ENCODE measurements at places on chromosomes 7 and 10.

GRCh38 chr10:93333278-93333978 lies 148.7 kb downstream of the MYOF start:
- DNase-seq = no peak

- no peak for DNase-seq
These were observed 33.0 kb upstream of the CHST15 start for GRCh38 chr10:124126145-124126982.

DNA sequence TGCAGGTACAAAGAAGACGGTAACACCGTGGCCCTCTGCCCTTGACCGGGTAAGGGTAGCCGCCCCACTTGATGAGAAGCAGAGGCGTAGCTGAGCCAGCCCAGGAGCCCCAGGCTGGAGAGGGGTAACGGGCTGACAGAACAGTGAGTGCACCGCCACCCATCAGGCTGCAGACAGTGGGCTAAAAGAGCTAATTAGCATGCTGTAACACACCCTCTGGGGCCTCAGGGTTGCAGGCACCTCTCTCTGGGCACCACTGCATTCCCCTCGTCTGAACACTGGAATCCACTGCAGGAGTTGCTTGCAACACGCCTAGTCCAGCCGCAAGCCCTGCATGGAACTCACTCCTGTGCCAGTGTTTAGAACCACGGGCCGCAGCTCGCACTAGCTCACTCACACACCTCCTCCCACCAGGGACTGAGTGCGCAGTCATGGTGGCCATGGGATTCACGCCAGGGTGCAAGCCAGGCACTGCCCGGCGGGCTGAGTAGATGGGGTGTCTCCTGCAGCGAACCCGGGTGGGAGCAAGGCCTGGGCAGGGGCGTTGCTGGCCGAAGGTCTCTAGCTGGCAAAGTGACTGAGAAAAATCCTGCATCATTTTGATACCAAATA lies 36.1 kb downstream of the AGMO start:
- no peak for DNase-seq

GRCh38 chr10:129601737-129602136 lies 134.7 kb downstream of the MGMT start:
- DNase-seq = no peak

DNA sequence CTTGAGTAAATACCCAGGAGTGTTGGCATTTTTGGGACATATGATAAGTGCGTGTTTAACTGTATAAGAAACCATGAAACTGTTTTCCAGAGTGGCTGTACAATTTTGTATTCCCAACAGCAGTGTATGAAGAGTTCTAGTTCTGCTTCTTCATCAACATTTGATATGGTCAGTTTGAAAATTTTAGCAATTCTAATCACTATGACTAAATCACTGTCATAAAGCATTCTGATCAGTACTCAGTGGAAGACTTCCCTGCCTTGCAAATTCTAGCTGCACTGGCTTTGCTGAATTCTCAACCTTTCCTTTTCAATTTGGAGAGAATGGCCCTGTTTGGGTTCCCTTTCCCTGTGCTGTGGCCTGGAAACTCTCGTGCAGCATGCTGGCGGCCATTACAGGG lies 18.6 kb upstream of the FAM221A start:
- no peak for DNase-seq

- no peak for DNase-seq
These were observed 55.8 kb upstream of the CDCA7L start for GRCh38 chr7:22001345-22002004.

- no peak for DNase-seq
These were observed 94.1 kb downstream of the PFKFB3 start for GRCh38 chr10:6296828-6297251.

DNA sequence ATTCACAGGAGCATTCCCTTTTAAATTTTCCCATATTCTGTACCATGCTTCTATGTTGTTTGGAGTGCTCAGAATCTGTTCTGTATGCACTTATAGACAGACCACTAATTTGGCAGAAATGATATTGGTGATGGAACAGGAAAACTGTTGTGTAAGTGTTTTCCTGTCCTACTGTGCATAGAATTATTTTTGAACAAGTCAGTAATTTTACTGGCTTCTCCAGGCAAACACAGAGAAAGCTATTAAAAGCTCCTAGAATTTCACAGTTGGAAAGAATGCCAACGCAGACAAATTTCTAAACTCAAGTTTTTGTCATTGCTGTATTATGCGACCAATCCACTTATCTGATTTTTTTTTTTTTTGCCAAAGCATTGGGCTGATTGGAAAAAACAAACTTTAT lies 55.7 kb downstream of the ANKMY2 start:
- DNase-seq = no peak

DNA sequence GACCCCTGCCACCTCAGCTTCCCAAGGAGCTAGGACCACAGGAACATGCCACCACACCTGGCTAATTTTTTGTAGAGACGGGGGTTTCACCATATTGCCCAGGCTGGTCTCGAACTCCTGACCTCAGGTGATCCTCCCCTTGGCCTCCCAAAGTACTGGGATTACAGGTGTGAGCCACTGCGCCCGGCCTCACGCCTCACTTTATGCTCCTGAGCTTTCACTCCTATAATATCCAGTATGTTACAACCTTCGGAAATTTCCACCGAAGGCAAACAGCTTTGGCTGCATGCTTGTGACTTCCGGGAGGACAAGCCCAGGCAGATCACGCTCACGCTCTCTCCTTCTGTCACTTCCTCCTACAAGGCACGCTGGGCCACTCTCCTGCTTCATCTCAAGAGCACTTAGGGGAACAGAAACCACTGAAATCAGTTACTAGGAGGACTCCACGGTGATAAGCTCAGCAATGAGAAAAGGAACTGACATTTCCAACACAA lies 4.4 kb upstream of the MAD1L1 start:
- DNase-seq = no peak

DNA sequence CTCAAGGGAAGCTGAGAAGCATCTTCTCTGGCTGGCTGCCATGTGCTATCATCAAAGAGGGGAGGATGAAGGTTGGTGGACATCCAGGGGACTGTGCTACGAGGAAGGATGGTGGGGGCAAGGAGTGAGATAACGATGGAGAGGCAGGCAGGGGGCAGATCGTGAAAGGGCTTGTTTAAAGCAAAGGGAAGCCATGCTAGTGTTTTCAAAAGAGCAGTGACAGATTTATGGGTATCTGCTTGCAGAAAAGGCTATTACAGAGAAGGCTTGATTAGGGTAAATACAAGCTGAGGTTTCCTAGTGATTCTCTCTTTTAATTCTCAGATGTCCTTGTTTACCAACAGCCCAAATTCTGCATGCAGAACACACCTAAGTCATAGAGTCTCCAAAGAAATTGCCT lies 88.9 kb upstream of the MKX start:
- no peak for DNase-seq

GRCh38 chr10:36173364-36173763 lies 531.3 kb upstream of the FZD8 start:
- no peak for DNase-seq

Data from stimulated activated CD4-positive, alpha-beta T cell treated with anti-CD3 and anti-CD28 coated beads, Interleukin-12 subunit alpha, Interleukin-12 subunit beta, amount 100 ng/mL, for 24 hours (primary cell).